NK-92 treated with Interleukin-12 subunit alpha and Interleukin-12 subunit beta, amount 100 ng/mL, for 24 hours (cell line): ENCODE measurements at places on chromosomes 16 and 17.

GRCh38 chr17:74163271-74163821 lies 40.1 kb upstream of the RPL38 start:
- DNase-seq, result no peak

DNA sequence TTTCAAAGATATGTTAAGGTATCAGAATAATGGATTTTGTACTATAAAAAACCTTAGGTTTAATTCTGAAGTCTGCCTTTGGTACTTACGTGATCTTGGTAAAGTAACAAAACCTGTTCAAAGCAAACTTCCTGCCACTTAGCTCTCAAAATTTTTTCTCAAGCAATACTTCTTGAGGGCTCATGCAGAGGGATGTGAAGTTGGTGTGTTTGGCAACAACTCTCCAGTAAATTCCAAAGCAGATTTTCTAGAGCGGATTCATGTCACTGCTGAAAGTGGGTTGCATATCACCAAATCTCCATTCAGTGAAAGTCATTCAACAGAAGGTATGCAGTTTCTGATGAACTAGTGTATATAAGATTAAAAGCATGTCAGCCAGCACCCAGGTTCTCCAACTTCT lies 856.7 kb downstream of the CDH8 start:
- no peak for DNase-seq

DNA sequence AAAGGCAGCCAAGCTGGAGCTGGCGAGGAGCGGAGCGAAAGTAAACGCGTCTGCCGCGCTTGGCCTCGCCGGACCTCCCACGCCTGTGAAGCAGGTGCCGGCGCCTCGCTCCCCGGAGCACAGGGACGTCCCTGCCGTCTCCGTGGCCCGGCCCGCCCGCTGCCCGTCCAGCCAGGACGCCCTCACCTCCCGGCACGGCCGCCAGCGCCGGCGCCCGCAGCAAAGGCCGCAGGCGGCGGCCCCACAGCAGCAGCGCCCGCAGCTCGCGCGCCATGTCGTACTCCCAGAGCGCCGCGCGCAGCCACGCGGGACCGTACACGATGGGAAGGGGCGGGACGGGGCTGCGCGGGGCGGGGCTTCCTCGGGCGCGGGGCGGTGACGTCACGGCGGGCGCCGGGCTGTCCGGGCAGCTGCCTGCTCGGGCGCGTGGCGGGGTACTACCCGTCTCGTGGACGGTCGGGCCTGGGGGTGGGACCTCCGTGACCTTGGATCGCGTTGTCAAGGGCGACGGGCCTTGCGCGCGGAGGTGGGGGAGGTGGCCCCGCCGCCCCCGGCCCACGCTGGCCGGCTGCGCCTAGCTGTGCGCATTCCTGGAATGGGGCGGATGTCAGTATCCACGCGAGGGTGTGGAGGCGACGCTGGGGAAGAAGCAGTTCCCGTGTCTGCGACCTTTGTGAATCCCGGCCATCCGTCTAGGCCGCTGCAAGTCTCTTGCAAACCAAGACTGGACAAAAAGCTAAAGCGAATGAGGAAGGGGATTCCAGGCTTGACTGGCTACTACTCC lies at the start of gene TRAP1:
Gene TRAP1 (minus strand): TSS at position 290 of the 784 bp plus-strand sequence. CDS start 16 bp downstream, at position 274.
- DNase-seq, result peak; percentile 88

DNA sequence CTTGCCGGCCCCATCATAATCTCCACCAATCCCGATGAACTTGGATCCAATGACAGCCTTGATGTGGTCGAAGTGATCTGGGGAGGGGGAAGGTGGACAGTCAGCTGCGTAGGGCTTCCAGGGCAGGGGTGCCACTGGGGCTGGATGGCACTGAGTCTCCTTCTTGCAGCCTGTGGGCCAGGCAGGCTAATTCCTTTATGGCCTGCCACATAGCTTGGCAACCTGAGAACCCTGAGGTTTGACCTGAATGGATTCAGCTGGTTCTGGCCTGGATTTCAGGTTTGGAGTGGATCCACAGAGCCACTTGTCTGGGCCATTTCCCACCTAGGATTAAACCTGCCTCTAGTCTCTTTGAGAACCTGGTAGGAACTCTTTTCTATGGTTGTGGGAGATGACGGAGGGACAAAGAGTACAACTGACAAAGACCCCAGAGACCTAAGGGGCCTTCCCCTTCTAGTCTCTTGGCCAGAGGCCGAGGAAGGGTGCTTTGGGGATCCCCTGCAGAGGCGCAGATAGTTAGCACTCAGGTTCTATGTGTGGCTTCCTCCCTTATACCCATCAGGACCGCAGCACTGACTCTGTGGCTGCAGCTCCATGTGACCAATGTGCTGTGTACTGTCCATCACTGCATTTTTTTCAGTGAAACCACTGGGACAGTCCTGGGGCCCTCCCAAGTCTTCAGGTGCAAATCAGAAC lies 9.2 kb upstream of the DPEP3 start:
- no peak for DNase-seq

- DNase-seq, result no peak
These were observed 29.0 kb upstream of the SSTR2 start for GRCh38 chr17:73135766-73136165.
